ENCODE measurements at places on chromosomes 7 and 10.

DNA sequence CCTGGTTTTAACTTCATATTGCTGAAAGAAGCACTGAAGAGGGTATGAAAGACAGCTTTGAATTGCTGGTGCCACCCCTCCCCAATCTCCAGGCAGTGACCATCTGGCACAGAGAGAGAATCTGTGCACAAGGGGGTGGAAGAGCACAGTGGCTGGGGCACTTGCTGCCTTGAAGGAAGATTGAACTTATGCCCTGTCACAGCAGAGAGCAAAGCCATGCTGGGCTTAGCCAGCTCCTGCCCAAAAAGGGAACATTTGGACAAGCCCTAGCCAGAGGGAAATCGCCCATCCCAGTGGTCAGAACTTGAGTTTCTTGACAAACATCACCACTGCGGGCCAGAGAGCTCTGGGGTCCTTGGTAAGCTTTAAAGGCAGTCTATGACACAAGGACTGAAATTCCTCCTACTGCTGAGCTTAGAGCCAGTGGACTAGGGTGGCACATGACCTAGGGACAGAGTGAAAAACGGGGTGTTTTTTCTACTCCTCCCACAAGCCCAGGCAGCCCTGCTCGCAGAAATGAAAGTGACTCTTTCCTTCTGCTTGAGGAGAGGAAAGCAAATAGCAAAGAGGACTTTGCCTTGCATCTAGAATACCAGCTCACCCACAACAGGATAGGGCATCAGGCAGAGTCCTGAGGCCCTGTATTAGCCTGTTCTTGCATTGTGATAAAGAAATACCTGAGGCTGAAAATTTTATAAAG lies 257.2 kb downstream of the CTNNA3 start:
- no peak for DNase-seq

GRCh38 chr7:75621124-75621523 lies 117.6 kb downstream of the HIP1 start:
- DNase-seq, result no peak

DNA sequence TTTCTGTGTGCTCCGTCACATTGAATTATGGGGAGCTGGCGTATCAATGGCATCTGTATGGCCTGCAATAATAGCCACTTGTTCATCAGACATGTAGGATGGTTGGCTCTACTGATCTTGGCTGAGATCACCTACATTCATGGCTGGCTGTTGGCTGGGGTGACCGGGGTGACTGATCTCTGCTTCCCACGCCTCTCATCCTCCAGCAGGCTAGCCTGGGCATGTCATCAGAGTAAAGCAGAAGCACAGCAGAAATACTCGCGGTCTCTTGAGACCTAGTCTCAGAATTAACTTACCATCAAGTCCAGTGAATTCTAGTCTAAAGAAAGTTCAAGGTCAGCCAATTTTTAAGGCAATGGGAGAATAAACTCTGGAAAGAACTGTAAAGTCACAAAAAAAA lies 257.7 kb upstream of the GLI3 start:
- no peak for DNase-seq

DNA sequence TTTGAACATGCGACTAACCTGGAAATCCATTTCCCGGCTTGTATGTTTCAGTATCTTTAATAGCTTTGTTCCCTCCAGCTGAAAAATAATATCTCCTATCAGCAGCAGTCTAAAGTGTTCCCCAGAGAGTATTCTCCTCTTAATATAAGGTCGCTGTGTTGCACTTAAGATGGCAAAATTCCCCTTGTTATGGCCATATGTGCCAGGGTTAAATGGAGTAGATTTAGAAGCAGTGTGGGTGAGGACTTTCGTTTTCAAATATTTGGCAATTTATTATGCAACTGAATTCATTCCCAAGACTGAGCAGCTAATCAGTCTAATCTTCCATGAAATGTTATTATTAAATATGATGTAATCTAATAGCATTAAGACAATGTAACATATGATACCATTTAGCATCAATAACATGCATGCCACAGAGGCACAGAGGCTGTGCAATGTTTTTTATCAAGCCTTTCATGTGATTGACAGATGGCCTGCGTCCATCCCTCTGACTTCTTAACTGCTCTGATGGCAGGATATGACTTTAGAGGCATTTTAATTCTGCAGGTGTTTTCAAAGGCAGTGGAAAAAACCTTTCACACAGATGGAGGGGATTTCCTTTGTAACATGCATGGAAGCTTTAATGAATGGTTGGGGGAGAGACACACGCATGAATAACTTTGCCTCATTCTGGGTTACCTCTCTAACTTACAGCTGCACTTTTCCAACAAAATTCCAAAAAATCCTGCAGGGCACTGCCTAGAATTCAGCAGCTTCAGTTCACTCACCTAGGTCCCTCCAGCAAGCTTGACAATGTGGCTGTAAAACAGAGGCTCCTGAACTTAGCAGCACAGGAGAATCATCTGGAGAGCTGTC lies 55.1 kb upstream of the ZPBP start:
- DNase-seq, result no peak

- no peak for DNase-seq
Observed at GRCh38 chr10:126551202-126551601, 119.3 kb downstream of the C10orf90 start.

GRCh38 chr7:43888993-43889945 lies 17.1 kb downstream of the URGCP start:
- no peak for DNase-seq

DNA sequence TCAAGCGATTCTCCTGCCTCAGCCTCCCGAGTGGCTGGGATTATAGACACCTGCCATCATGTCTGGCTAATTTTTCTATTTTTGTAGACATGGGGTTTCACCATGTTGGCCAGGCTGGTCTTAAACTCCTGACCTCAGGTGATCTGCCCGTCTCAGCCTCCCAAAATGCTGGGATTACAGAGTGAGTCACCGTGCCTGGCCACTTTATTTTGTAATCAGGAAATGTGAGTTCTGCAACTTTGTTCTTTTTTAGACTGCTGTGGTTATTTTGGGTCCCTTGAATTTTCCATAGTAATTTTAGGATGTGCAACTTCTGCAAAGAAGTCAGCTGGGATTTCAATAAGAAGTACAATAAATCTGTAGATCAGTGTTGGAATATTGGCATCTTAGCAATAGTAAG lies 96.8 kb downstream of the CYTH3 start:
- DNase-seq, result no peak

GRCh38 chr7:43768201-43768886 lies 9.9 kb downstream of the BLVRA start:
- DNase-seq, result no peak

- DNase-seq, result no peak
Observed at GRCh38 chr7:29304756-29305155, 110.2 kb downstream of the CHN2 start.

DNA sequence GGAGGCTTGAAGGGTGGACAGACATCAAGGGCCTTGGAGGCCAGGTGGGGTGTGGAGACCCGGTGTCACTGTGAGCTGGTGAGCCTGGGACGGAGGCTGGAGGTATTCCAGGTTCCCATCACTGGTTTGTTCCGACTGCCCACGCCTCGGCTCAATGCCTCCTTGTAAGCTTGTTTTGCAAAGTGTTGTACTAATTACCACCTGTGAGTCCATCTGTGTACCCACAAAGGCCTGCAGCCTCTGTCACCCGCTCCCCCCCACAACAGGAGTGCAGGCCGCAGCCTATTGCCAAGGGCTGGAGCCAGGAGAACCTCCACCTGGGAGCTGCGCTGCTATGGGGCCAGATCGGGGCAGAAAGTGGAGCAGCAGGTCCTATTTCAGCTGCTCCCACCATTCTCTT lies 521.8 kb upstream of the DPP6 start:
- DNase-seq, result no peak

DNA sequence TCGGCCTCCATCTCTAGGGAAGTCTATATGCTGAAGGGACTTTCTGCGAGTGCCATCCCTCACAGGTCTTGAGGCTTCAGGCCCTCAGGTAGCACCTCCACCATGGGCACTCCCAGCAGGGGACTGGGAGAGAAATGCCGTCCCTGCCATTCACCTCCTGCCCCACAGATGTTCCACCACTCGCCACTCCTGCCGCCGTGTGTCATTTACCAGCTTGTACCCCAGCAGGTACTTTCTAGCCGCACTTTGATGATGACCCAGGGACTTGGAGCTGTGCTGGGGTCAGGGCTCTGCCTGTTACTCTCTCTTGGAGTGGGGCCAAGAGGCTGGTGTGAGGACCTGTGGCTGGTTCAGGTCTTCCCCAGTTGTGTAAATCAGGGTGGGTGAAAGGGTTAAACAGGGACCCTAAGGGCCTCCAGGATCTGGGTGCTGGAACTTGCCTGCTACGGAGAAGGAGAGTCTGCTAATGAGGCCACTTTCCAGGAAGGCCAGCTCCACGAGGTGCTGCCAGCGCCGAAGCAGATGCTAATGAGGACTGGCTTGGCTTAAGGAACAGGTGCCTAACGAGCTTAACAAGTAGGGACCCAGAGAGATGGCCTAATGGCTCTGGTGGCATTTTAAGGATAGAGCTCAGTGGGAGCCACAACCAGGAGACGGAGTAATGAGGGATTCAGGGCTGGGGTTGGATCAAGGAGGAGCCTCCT lies 32.4 kb downstream of the CRHR2 start:
- DNase-seq, result no peak

GRCh38 chr10:21403256-21404015 lies 122.0 kb downstream of the SKIDA1 start:
- DNase-seq, result no peak

DNA sequence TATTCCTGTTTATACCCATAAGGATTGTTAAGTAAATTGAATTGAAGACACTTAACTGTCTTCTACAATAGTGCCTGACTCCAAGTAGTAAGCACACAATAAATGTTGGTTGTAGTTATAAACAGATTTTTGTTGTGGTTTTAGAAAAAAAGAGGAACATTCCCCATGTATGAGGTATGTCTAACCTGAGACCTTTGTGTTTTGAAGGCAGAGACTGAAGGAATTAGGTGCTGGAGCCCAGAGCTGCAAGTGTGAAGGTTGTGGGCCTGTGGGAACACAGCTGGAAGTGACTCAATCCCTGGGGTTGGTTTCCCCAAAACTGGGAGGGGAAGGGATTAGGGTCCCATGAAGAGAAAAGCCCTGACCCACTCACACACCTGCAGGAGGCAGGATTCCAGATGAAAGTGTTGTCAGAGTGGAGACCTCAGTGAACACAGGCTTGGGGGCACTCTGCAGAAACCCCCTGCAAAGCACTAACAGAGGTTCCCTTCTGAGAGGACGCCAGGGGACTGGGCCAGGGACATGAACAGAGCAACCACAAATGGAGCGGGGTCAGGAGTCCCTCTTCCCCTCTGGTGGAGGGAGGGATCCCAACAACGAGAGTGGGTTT lies 265.1 kb upstream of the KLF14 start:
- DNase-seq, result no peak

- DNase-seq, result no peak
Observed at GRCh38 chr10:61852261-61852660, 49.2 kb upstream of the ARID5B start.

GRCh38 chr10:58291538-58292174 lies 22.7 kb downstream of the CISD1 start:
- no peak for DNase-seq

- no peak for DNase-seq
Observed at GRCh38 chr10:43622038-43622437, 15.8 kb downstream of the ZNF485 start.

DNA sequence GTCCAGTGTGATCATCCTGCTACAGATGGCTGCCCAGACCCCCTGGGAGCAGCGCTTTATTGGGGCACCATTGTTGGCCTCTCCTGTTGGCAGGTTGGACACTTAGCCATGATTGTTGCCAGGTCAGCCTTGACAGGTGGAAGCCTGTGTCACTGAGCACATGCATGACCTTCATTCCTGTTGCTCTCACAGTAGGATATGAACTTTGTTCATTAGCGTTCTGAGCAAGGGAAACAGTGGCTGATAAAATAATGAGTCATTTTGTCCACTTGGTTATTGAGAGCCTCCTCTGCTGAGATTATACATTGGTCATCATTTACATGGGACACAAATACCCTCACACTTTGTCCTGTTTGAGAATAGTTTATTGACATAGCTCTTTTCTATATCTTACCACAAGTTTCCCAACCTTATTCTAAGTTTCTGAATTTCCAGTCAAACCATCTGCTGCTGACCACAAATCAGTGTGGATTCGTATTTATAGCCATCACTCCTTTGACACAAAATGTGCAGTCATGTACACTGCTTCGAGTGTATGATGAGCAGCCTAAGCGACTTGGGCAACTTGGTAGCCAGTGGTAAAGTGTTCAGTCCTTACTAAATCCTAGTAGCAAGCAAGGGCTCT lies 102.6 kb downstream of the TPST1 start:
- DNase-seq, result no peak

DNA sequence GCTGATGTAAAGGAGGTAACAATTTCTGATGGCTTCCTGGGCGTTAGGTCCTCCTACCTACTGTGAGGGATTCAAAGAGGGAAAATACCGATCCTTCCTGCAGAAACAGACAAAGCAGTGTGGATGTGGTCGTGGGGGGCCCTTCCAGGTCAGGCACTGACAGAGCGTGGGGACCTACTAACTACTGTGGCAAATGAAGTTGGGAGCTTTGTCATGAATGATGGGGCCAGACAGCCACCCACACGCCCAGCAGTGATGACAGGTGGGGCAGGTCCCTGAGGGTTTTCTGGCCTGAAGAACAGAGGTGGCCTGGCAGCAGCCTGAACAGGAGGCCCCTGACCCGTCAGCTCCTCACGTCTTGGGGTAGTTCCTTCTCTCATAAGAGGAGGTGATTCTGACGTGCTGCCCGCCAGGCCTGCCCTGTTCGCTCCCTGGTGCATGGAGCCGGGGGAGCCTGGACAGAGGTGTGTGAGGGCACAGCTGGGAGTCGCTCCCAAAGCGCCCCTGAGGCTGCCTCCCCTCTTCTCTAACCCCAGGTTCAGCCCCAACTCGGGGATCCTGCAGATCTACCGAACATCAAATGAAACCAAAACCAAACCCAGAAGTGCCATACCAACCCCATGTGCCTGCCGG lies 4.2 kb downstream of the ATP6V0E2 start:
- DNase-seq, result no peak

- peak; percentile 67 for DNase-seq
Observed at GRCh38 chr10:114544045-114544659, 113.9 kb downstream of the ABLIM1 start.

DNA sequence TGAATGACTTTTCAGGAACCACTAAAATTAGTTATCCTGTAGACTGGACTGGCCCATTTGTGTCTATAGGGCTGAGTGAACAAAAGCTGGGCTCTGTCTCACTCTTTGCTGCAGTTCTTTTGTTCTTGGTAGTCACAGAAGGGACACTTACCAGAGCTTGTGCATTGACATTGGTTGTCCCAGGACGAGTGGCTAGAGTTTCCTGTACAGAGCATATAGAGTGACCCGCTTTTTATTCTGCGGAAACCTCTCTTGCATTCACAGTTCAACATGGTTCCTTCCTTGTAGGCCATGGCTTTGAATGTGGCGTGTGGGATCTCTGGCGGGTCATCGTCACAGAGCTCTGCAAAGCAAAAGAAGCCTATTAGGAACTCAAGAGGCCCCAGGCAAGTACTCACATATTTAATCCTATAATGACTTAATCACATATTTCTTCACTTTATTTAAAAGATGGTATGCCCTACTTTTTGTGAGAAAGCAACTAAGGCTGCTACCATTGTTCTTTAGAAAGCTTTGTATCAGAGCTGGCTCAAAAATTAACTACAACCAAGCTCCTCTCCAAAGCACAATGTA lies 36.4 kb downstream of the IL2RA start:
- no peak for DNase-seq

Measured in stimulated activated CD4-positive, alpha-beta T cell treated with anti-CD3 and anti-CD28 coated beads, TNF-alpha, amount 100 ng/mL, for 24 hours (primary cell).